ENCODE measurements at places on chromosomes 12 and 14. TPM values are rescaled to one million over a fixed set of nuclear protein-coding genes. Genes with fewer than 3 reads are reported as not detected.

DNA sequence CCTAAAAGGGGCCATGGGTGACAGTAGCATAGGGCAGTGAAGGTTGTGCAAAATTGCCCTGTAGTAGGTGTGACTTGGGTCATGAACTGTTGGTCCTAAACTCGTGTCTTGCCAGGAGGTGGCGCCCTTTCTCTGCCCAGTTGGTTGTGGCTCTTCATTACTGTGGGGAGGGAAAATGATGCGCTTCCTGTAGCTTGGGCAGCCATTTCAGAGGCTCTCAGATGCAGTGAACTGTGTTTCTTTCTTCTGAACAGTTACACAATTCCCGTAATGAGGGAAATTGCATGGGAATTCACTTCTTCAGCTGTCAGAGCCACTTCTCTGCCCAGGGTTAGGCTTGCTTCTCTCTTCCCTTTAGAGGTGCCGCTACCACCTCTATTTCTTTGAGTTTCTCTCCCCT, 148.1 kb upstream of the NRXN3 start:
- 0 out of 2 replicates have a peak overlapping the region, but pooled peaks have one; percentile 46 for H3K4me3 ChIP-seq
- DNase-seq = peak; percentile 78
- H3K27ac ChIP-seq = no peak overlapping the region
- H3K36me3 ChIP-seq = no peaks in the 10 kb centered on the region

The NEUROD4 gene
- not detected for total RNA-seq

GRCh38 chr12:99059824-99060511, 414.9 kb downstream of the APAF1 start:
- no peaks in the 10 kb centered on the region for H3K4me1 ChIP-seq
- H3K27ac ChIP-seq = no peak overlapping the region
- DNase-seq = peak; percentile 46
- no peaks in the 10 kb centered on the region for H3K36me3 ChIP-seq

GRCh38 chr12:75650595-75651341, 139.4 kb upstream of the KRR1 start:
- DNase-seq = no peak
- no peaks in the 10 kb centered on the region for H3K4me1 ChIP-seq
- H3K27me3 ChIP-seq = no peaks in the 10 kb centered on the region
- H3K4me3 ChIP-seq = no peak overlapping the region
- no peaks in the 10 kb centered on the region for H3K36me3 ChIP-seq

- no peaks in the 10 kb centered on the region for H3K36me3 ChIP-seq
- H3K27me3 ChIP-seq = no peaks in the 10 kb centered on the region
- no peak overlapping the region for H3K27ac ChIP-seq
These were observed 25.1 kb upstream of the BATF start for GRCh38 chr14:75497191-75497590.

DNA sequence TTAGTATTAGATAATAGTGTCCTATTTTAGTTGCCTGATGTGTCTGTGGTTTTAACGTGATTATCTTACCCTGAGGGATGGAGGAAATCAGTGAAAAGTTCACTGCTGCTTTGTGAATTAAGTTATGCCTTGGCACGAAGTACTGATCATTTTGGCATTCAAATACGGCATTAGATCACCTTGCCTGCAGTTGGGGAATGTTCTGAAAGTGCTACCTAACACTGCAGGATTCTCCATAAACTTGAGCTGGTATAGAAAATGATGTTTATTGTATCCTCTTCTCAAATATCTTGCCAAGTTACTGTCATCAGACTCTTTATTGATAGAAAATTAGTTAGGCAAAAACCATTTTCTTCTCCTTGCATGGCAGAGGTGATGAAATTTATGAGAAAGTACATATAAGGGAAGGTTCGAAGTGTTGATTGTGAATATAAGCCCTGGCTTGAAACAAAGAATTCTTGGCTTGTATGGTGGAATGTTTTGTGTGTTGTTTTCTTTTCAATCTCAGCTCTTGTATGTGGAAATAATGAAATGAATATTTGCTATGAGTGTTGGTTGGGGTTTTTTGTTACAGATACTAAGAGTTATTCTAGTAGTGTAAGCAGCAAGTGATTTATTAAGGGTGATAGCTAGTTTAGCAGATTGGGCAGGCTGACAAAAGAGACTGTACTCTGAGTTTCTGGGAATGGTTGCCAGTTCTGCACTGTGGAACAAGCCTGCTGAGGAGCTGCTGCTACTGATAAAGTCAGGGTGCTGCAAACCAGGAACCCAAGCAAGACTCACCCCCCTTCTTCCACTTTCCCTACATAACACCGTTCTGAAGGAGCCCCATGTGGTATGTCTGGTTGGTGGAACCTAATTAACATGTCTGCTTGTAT, 448.3 kb downstream of the PCNX1 start:
- H3K27me3 ChIP-seq = no peaks in the 10 kb centered on the region
- H3K27ac ChIP-seq = peak overlapping the region; percentile 57
- peaks cover 27% of the 10 kb centered on the region for H3K4me1 ChIP-seq
- peak; percentile 70 for DNase-seq
- peak overlapping the region; percentile 27 for H3K4me3 ChIP-seq

- H3K27ac ChIP-seq = no peak overlapping the region
- no peak for DNase-seq
- H3K4me3 ChIP-seq = peak overlapping the region; percentile 81
These were observed 1.5 kb upstream of the NRL start for GRCh38 chr14:24116128-24116814.

The PTPN11 gene
- total RNA-seq = 71.5 TPM

GRCh38 chr12:95191060-95191696, 26.1 kb downstream of the FGD6 start:
- no peaks in the 10 kb centered on the region for H3K27me3 ChIP-seq
- no peaks in the 10 kb centered on the region for H3K36me3 ChIP-seq
- no peak overlapping the region for H3K4me3 ChIP-seq
- no peak for DNase-seq

The SLCO1B1 gene
- not detected for total RNA-seq

DNA sequence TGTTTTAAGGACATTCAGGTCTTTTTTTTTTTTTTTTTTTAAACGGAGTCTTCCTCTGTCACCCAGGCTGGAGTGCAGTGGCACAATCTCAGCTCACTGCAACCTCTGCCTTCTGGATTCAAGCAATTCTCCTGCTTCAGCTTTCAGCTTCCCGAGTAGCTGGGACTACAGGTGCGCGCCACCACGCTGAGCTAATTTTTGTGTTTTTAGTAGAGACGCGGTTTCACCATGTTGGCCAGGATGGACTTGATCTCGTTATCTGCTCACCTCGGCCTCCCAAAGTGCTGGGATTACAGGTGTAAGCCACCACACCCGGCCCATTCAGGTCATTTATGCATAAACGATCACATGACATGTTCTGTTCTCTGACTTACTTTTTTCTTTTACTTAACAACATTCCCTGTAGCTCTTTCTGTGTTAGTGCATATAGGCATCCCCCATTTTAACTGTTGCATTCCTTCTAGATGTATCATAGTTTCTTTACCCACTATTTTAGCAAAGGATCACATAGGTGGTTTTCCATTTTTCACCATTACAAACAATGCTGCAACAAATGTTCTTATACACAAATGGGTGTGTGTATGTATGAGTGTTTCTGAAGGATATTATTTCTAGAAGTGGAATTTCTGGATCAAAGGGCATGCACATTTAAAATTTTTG, 74.2 kb downstream of the ARF6 start:
- H3K36me3 ChIP-seq = no peaks in the 10 kb centered on the region
- no peak overlapping the region for H3K27ac ChIP-seq
- H3K27me3 ChIP-seq = no peaks in the 10 kb centered on the region
- H3K4me3 ChIP-seq = no peak overlapping the region
- DNase-seq = no peak
- H3K4me1 ChIP-seq = peaks cover 42% of the 10 kb centered on the region

The ZNF140 gene
- total RNA-seq = 17.2 TPM

GRCh38 chr12:62625228-62625627, 158.6 kb downstream of the MON2 start:
- no peaks in the 10 kb centered on the region for H3K27me3 ChIP-seq
- H3K4me1 ChIP-seq = peaks cover 7% of the 10 kb centered on the region
- peak; percentile 59 for DNase-seq
- H3K4me3 ChIP-seq = no peak overlapping the region
- 0 out of 2 replicates have a peak overlapping the region, but pooled peaks have one; percentile 20 for H3K27ac ChIP-seq

- H3K4me3 ChIP-seq = no peak overlapping the region
- no peak overlapping the region for H3K27ac ChIP-seq
- peaks cover 8% of the 10 kb centered on the region for H3K27me3 ChIP-seq
- no peaks in the 10 kb centered on the region for H3K36me3 ChIP-seq
These were observed 89.7 kb downstream of the NRXN3 start for GRCh38 chr14:78259831-78260230.

GRCh38 chr12:121214855-121215745, 5.2 kb downstream of the P2RX4 start:
- no peaks in the 10 kb centered on the region for H3K27me3 ChIP-seq
- H3K36me3 ChIP-seq = no peaks in the 10 kb centered on the region
- H3K4me1 ChIP-seq = peaks cover 8% of the 10 kb centered on the region
- DNase-seq = peak; percentile 97
- H3K27ac ChIP-seq = peak overlapping the region; percentile 63

DNA sequence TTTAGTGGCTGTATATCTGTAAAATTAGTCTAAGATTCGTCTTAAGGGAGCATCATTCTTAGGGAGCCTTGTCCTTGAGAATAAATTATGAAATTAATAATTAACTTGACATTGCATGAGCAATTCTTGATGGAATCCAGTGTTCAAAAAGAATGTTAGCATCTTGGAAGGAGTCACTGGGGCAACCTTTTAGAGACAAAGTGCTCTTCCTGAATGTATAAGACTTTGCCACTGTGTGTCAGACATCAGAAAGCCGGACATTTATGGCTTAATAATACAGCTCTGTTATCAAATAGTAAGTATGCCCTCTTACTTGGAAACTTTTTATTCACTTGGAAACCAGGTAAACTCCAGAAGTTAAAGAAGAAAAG, 83.3 kb downstream of the CCER1 start:
- no peaks in the 10 kb centered on the region for H3K4me1 ChIP-seq
- DNase-seq = no peak
- no peaks in the 10 kb centered on the region for H3K27me3 ChIP-seq
- H3K4me3 ChIP-seq = no peak overlapping the region
